ENCODE measurements at places on chromosomes 7 and 10.

DNA sequence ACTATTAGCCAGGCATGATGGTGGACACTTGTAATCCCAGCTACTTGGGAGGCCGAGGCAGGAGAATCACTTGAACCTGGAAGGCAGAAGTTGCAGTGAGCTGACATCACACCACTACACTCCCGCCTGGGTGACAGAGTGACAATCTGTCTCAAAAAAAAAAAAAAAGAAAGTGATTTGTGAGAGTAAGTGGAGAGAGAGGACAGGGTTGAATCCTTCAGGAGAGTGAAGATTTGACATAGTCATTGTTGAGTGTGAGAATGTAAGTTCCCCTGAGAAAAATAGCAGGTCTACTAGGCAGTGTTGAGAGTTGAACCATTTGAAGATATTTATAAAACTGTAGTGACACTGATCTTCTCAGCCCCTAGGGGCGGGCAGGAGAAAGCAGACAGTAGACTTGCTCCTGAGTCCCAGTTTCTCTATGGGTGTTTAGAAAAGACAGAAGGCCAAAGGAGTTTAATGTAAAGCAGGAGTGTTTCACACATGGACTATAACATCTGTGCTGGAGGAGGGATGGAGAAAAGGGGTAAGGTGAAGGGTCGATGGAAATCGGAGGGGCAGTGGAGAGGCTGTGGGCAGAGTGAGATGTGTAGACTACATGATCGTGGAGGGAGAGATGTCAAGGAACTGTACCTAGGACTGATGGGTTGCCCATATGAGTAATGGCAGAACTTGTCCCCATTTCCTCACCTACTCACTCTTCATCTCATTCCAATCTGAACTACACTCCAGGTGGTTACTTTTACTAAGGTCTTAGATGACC is 13.7 kb upstream of the LAMB4 start:
- no peaks in the 10 kb centered on the region for H3K27me3 ChIP-seq
- DNase-seq: no peak
- peaks cover 11% of the 10 kb centered on the region for H3K4me1 ChIP-seq
- no peak overlapping the region for H3K27ac ChIP-seq
- H3K36me3 ChIP-seq: no peaks in the 10 kb centered on the region
- no peak overlapping the region for H3K4me3 ChIP-seq

DNA sequence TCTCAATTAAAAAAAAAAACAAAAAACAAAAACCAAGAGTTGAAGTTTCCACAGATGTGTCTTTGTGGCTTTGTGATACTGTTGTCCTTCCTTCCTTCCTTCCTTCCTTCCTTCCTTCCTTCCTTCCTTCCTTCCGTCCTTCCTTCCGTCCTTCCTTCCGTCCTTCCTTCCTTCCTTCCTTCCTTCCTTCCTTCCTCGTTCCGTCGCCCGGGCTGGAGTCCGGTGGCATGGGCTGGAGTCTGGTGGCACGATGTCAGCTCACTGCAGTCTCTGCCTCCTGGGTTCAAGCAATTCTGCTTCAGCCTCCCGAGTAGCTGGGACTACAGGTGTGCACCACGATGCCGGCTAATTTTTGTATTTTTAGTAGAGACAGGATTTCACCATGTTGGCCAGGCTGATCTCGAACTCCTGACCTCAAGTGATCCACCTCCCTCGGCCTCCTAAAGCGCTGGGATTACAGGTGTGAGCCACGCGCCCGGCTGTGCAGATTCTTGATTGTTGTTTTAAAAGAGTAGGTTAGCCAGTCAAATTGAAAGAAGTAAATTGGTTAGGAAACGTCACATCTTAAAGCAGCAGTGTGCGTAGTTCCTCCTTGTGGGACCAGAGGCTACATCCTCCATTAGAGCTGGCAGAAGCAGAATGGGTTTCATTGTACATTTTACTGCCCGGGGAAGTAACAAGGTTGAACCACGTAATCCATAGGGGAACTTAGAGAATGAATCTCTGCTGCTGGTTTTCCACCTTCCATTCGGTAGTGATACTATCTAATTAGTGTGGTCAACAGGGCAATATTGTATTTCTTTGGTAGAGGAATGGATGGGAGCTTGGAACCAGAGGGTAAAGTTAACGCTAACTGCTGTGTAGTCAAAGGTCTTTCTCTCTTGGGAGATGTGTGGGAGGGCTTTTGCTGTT is 20.6 kb downstream of the DNAJB6 start:
- peak overlapping the region; percentile 85 for H3K27ac ChIP-seq
- no peaks in the 10 kb centered on the region for H3K27me3 ChIP-seq
- no peak overlapping the region for H3K4me3 ChIP-seq
- H3K4me1 ChIP-seq: peaks cover 100% of the 10 kb centered on the region
- H3K36me3 ChIP-seq: peaks cover 38% of the 10 kb centered on the region

GRCh38 chr7:2259480-2259879 is 17.5 kb downstream of the NUDT1 start:
- peaks cover 51% of the 10 kb centered on the region for H3K36me3 ChIP-seq
- no peak overlapping the region for H3K27ac ChIP-seq
- H3K4me1 ChIP-seq: no peaks in the 10 kb centered on the region
- no peak overlapping the region for H3K4me3 ChIP-seq
- no peak for DNase-seq

DNA sequence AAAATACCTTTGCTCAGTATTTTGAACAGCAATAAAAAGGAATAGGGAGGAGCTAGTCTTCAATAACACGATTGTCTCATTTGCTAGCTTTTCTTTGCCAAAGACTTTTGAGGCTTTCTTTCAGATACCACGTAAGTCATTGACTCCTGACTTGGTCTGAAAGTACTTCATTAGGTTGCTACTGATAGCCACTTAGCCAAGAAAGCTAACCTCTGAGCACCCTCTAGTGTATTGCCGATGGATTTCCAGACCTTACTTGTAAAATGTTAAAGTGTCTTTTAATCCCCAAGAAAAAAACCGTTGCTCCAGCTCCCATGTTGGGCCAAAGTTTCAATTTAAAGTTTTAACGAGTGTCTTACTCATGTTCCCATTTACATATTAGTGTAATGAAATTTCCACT is 63.4 kb upstream of the STRIP2 start:
- H3K27me3 ChIP-seq: no peaks in the 10 kb centered on the region
- no peak for DNase-seq
- H3K27ac ChIP-seq: no peak overlapping the region
- H3K4me1 ChIP-seq: peaks cover 12% of the 10 kb centered on the region
- no peaks in the 10 kb centered on the region for H3K36me3 ChIP-seq
- no peak overlapping the region for H3K4me3 ChIP-seq

GRCh38 chr10:97520978-97521761 is 22.4 kb downstream of the UBTD1 start:
- no peaks in the 10 kb centered on the region for H3K27me3 ChIP-seq

- no peak overlapping the region for H3K4me3 ChIP-seq
- H3K4me1 ChIP-seq: no peaks in the 10 kb centered on the region
- no peaks in the 10 kb centered on the region for H3K27me3 ChIP-seq
- H3K36me3 ChIP-seq: no peaks in the 10 kb centered on the region
Observed at GRCh38 chr10:124576526-124577420, 115.2 kb downstream of the LHPP start.

DNA sequence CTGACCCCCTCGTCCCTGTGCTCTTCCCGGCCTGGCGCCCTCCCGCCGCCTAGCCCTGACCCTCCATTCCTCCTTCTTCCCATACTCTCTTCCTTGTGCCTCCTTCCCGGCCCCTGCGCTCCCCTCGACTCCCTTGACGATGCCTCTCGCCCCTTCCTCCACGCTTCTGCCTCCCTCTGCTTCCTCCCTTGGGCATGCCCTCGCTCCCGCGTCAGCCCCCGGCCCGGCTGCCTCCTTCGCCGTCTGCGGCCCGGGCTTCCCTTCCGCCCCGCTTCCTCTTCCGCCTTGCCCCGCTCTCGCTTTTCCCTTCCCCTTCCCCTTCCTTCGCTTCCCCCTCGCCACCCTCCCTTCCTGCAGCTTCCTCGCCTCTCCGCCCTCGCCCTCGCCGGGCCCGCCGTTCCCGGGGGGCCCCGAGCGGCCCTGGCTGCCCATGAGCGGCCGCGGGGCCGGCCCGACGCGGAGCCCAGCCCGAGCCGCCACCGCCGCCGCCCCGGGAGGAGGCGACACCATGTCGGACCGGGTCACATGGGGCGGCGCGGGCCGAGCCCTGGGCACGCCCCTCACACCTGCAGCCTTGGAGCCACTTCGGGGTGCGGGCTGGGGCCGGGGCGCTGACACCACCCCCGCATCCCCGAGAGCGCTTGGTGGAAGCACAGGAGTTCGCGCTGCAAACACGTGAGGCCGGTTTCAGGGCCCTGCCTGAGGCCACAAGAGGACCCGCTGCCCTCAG is at the start of gene FBXW4:
TSS of gene FBXW4 (minus strand) at position 497 of the 730 bp plus-strand sequence. CDS start at position 432, 65 bp downstream.
- H3K27me3 ChIP-seq: no peaks in the 10 kb centered on the region
- DNase-seq: peak; percentile 50
- peak within 1 kb of the TSS; percentile 99 for H3K27ac ChIP-seq
- H3K4me3 ChIP-seq: peak within 1 kb of the TSS; percentile 97
- H3K36me3 ChIP-seq: no peaks in the 10 kb centered on the region

DNA sequence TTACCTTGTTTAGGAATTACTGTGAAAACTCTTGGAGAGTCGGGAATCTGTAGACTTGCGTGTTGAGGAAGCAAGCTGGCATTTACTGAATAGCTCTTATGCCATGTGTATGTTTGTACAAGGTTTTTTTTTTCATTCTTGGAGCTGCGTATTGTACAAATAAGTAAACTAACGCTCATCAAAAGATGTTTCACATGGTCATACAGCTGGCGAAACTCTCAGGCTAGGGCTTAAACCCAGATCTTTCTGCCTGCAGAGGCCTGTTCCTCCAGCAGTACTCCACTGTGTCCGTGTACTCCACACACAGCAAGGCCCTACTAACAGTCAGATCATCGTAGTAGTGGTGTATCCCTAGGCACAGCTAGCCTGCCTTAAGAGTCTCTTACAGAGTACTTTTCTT is 7.4 kb downstream of the EDRF1 start:
- H3K4me1 ChIP-seq: peaks cover 16% of the 10 kb centered on the region
- no peaks in the 10 kb centered on the region for H3K27me3 ChIP-seq
- H3K4me3 ChIP-seq: no peak overlapping the region
- DNase-seq: no peak

DNA sequence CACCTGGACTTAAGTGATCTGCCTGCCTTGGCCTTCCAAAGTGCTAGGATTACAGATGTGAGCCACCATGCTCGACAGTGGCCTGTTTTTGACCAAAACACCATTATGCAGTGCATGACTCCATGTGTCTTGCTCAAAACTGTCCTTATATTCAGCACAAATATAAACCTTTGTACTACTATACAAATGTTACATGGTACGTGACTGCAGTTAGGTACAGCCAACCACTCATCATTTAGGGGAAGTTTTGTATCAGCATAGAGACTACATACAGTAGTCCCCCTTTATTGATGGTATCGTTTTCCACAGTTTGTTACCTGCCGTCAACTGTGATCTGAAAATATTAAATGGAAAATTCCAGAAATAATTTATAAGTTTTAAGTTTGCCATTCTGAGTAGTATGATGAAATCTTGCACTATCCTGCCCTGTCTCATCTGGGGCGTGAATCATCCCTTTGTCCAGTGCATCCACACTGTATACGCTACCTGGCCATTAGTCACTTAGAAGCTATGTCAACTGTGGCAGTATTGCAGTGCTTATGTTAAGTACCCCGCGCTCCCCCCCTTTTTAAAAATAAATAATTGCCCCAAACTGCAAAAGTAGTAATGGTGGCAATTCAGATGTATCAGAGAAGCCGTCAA is 23.3 kb upstream of the ZNF282 start:
- H3K27ac ChIP-seq: no peak overlapping the region
- H3K4me3 ChIP-seq: no peak overlapping the region
- H3K4me1 ChIP-seq: no peaks in the 10 kb centered on the region
- no peaks in the 10 kb centered on the region for H3K27me3 ChIP-seq
- DNase-seq: no peak
- peaks cover 81% of the 10 kb centered on the region for H3K36me3 ChIP-seq

DNA sequence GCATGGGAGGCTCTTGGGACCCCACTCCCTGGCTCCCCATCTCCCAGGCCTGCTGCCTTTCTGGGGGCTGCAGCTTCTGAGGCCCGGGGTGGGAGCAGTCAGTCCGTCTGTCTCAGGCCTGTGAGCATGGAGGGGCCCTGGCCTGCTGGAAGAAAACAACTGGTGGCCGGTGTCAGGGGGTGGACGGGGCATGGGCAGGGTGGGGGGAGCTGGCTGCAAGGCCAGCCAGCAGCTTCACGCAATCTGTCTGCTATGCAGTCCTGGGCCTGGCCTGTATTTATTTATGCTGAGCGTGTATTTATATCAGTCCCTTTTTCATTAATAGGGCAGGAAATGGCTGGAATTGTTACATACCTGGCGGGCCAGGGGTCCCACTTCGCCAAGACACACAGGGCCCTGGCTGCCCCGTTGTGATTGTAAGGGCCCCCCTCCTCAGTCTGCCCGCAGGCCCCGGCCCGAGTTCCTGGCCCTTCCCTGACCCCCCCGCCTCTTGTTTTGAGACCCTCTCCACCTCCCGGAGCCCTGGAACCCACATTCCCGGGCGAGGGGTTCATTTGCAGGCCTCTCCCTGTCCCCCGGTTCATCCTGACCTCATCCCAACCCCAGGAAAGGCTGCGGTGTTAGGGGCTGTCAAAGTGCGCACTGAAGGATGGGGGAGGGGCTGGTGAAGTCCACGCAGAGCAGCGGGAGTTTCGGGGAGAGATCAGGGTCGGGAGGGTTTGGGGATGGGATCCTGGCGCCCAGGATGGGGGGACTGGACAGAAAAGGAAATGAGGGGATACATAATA is 8.2 kb downstream of the TMEM270 start:
- no peaks in the 10 kb centered on the region for H3K36me3 ChIP-seq
- no peak overlapping the region for H3K4me3 ChIP-seq
- H3K27ac ChIP-seq: peak overlapping the region; percentile 30
- no peaks in the 10 kb centered on the region for H3K27me3 ChIP-seq
- DNase-seq: no peak

GRCh38 chr10:33099748-33100147 is 141.7 kb upstream of the ITGB1 start:
- DNase-seq: no peak
- peaks cover 20% of the 10 kb centered on the region for H3K27me3 ChIP-seq
- no peaks in the 10 kb centered on the region for H3K4me1 ChIP-seq
- no peaks in the 10 kb centered on the region for H3K36me3 ChIP-seq
- H3K4me3 ChIP-seq: no peak overlapping the region

DNA sequence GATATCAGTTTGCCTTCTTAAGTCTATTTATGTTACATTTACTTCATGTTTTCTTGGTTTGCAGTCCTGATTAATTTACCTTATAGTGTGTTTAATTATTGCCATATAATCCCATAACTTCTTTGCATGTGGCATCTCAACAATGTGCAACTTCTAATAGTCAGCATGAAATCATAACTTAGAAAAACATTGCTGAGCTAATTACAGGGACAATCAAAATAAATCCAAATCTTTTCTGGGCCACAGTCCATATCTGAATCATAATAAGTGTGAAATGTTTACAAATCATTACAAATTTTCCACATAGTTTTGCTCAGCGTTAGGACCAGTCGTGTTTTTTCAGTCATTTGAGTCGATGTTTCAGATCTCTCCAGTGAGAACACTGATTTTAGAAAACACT is 29.1 kb upstream of the CABCOCO1 start:
- H3K4me1 ChIP-seq: no peaks in the 10 kb centered on the region
- no peaks in the 10 kb centered on the region for H3K27me3 ChIP-seq
- no peak overlapping the region for H3K4me3 ChIP-seq
- DNase-seq: no peak

- DNase-seq: no peak
- no peaks in the 10 kb centered on the region for H3K27me3 ChIP-seq
- H3K36me3 ChIP-seq: peaks cover 10% of the 10 kb centered on the region
- H3K4me1 ChIP-seq: peaks cover 20% of the 10 kb centered on the region
- no peak overlapping the region for H3K27ac ChIP-seq
Observed at GRCh38 chr7:7223250-7223649, 40.9 kb downstream of the C1GALT1 start.
